Activated T-cell treated with anti-CD3 and anti-CD28 coated beads for 1 hour (primary cell): ENCODE measurements at places on chromosomes 4 and X.

DNA sequence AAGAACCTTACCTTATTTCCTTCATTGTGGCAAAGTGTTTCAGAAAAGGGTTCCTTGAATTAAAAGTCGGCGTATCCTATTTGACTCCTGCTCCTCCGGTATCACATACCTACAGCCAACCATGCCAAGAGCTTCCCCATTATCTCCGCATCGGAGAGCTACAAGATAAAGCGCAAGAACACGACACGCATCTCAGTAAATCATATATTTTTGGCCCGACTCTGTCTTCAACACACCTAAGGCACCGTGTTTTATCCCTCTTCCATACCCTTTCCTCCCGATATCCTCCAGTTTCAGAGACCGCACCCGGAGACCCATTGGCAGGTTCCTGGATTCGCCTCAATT is 497 bp upstream of the THAP9 start:
- no peak for DNase-seq

- no peak for DNase-seq
Observed at GRCh38 chr4:38905652-38906385, 38.2 kb downstream of the FAM114A1 start.

DNA sequence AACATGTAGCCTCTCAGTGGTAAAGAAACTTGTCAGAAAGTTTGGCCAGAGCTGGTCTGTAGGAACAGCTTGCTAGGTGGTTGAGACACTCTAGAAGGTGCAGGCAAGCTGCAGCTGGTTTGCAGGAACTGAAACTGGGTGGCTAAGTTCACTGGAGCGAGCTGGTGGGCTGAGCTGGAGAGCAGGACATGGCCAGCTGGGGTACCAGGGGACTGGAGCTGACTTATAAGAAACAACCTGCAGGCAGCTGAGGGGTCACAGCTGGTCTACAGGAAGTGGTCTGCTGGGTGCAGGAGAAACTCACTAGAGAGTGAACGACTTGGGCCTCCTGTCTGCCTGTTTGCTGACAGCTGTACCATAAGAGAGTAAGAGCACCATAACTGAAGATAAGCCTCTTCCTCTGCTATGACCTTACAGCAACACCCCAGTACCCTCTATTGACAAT is 157.1 kb upstream of the LNX1 start:
- no peak for DNase-seq

DNA sequence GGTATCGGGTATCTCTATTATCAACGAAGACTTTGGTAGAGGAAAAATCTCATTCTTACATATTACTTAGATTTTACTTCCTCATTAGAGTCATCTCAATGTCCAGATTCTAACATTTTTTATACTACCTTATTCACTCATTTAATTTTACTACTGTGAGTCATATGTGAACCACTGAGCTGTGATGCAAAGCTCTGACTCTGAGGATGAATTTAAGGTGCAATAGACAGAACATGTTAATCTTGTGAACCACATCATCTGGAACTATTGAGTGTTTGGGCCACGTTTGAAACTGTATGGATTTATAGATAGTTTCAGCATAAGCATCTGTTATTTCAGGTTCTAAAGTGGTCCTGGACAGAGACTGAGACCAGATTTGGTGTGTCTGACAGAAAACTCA is 78.4 kb downstream of the PWWP3B start:
- DNase-seq, result no peak

- DNase-seq, result no peak
Observed at GRCh38 chr4:25513814-25514213, 136.8 kb downstream of the ANAPC4 start.

- no peak for DNase-seq
Observed at GRCh38 chr4:37760840-37761239, 65.6 kb upstream of the PGM2 start.

GRCh38 chr4:165539801-165540200 is 161.0 kb downstream of the CPE start:
- no peak for DNase-seq

- no peak for DNase-seq
Observed at GRCh38 chr4:94551643-94552564, 100.2 kb downstream of the PDLIM5 start.

DNA sequence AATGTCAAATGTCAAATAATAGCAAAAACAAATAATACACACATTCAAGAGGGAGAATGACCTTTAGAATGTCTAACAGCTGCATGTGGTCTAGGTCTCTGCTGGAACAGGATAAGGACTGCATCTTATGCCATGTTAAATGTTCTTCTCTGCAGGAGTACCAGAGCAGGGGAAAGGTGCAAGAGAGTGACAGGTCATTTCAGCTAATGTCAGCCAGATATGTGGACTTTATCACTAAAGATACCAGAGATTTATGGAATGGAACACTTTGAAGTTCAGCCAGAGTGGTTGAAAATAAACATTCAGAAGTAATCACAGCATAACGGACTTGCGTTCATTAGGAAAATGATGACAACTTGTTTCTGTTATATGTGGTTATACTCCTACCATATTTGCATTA is 24.3 kb downstream of the GRID2 start:
- DNase-seq, result no peak

DNA sequence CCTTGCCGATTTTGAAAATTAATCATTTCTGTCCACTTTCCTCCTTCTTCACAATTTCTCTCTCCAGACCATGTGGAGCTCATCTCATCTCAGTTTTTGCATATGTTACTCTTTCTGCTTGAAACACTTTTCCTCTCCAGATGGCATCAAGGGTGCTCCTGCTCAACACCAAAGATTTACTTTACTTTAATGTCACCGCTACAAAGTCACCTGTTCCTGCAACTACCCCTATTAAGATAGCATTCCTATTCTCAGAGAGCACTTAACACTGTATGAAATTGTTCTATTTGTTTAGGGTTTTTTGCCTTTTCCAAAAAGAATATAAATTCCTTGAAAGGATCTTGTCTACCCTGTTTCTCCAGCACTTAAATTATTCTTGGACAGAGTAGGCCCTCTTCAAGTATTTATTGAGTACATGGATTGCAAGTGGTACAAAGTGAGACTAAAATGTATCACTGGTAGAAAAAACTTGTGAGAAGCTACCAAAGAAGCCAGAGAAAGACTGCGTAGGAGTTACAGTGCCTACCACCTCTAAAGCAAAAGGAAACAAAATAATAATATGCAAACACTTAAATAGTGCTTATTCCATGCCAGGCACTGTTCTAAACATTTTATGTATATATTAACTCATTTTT is 1.1 kb upstream of the EXOSC9 start:
- DNase-seq, result no peak

DNA sequence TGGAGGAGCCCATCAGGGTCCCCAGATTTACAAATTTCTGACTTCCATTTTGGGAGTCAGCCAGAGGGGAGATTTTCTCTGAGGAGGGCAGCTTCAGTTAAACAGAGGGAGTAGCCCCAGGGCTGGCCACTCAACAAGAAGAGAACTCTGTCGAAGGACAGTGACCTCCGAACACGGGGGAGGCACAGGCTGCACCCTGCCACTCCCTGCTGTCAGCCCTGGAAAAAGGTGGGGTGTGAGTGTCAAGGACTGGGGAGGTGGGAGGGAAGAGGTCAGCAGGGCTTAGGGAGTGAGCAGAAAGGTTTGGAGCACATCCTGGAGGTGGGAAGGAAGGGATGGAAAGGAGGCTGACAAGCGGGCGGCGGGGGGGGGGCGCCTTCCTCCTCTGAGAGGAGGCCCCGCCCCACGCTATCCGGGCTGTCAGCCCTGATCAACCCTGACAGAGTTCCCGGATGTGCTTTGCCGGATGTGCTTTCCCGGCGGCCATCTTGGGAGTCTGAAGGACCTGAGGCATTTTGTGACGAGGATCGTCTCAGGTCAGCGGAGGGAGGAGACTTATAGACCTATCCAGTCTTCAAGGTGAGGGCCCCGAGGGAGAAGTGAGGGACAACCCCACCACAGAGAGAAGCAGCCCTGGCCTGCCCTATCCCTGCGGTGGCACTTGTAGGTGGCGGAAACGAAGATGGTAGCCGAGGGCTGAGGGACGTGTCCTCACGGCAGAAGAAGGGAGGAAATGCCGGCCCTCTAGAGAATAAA is at the start of gene MAGEC1:
MAGEC1 (plus strand) TSS at position 495 of the 756 bp plus-strand sequence. CDS start 1,179 bp downstream, outside the sequence.
- DNase-seq, result no peak

DNA sequence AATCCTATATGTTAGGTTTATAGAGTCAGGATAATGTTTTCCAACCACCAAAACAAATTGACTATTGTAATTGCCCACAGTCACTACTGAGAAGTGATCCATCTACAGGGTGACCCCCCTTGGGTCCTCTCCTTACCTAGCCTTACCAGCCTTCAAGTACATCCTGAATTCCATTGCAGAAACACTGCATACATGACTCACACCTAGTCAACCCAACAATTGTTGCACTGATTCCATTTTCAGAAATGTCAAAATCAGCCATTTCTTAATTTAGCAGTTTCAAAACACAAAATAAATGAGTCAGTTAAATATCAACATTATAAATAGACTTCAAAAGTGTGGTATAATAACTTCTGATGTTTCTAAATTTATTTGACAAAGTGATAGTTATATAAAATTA is 106.3 kb upstream of the TNIP3 start:
- DNase-seq, result no peak

DNA sequence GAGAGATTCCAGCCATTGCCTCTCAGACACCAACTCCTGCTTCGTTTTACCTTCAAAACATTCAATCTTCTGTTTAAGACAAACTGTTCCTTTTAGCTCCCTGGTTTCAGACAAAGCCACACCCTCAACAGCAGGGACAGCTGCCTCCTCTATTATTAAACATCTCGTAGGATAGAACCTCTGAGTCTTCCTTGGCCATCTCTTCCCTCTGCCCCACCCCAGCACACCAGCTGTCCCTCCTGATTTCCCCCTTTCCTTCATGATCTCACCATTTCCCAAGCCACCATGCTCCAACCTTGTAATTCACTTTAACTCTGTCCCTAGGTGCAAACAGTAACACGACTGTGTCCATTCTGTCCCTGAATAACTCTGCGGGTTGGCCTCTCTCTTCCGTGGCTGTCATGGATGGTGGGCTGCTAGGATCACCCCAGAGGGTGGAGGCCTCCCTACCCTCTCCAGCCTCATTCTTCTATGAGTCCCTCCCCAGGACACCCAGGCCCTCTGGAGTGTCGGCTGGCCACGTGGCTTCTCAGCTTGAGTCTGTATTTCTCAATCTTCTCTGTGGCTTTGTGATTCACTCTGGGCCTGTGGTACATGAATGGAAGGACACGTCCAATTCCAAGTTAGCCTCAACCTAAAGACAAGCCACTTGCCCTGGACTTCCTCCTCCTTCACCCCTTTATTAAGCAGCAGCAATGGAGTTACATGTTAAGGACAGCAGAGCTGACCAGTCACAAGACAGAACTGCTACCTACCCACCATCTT is 349.9 kb downstream of the FBXW7 start:
- no peak for DNase-seq

- DNase-seq, result no peak
Observed at GRCh38 chr4:71630803-71631202, 153.1 kb downstream of the GC start.

GRCh38 chrX:29471829-29472228 is 743.5 kb upstream of the MAGEB2 start:
- no peak for DNase-seq

- no peak for DNase-seq
Observed at GRCh38 chr4:138697851-138698250, 317.7 kb upstream of the NOCT start.

GRCh38 chr4:89753601-89754066 is 83.3 kb downstream of the SNCA start:
- DNase-seq, result no peak

- DNase-seq, result no peak
Observed at GRCh38 chr4:106266201-106266600, 49.8 kb downstream of the TBCK start.

- DNase-seq, result no peak
Observed at GRCh38 chrX:100363896-100364295, 46.2 kb downstream of the PCDH19 start.

- no peak for DNase-seq
Observed at GRCh38 chr4:123417813-123418212, 21.2 kb downstream of the SPRY1 start.

DNA sequence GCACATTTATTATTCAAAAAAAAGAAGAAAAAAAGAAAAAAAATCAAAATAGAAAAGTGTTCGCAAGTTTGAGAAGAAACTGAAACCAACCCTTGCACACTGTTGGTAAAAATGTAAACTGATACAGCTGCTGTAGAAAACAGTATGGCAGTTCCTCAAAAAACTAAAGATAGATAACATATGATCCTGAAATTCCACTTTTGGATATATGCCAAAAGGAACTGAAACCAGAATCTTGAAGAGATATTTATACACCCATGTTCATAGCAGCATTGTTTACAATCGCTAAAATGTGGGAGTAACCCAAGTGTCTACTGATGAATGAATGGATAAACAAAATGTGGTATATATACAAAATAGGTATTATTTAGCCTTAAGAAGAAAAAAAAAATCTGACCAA is 155.4 kb downstream of the TBCK start:
- DNase-seq, result no peak

GRCh38 chr4:188714501-188714900 is 575.3 kb downstream of the TRIML1 start:
- DNase-seq, result no peak

DNA sequence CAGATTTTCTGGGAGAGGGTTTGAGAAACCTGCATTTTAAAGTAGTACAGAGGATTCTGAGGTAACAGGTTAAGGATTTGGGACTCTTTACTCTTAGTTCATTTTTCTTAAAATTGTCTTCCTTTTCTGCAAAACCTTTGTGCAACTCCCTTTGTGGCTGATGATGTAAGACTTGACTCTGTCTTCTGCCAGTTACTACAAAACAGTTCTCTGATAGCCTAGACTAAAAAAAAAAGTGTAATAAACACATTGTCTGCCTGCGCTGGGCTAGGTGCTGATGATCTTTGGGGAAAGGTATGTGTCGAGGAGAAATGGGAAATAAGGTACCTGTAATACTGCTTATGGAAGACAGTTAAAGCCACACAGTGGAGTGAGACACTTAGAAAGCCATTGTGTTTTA is 28.7 kb downstream of the IL13RA1 start:
- DNase-seq, result no peak

DNA sequence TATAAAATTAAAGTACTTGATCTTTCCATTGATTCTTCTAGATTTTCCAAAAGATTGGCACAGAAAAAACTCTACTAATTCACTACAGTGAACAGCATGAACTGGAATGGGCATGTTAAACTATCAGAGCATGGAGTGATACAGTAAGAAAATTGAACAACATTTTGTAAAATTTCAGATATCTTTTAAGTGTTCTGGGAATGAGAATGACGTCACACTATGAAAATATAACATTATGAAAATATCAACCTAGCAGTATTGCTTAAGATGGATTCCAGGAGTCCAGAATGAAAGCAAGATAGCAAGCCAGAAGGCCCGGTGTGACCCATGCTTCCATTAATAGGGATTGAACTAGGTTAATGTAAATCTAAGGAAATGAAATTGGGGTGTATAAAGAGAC is 319.9 kb downstream of the GABRG1 start:
- no peak for DNase-seq

DNA sequence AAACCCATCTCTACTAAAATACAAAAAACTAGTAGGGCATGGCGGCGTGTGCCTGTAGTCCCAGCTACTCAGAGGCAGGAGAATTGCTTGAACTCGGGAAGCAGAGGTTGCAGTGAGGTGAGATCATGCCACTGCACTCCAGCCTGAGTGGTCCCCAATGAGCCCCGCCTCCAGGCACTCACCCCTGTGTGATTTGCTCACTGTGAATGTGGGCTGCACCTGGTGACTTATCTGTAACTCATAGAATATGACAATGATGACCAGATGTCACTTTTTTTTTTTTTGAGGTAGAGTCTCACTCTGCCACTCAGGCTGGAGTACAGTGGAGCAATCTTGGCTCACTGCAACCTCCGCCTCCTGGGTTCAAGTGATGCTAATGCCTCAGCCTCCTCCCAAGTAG is 49.0 kb upstream of the HOPX start:
- DNase-seq, result no peak
